ENCODE measurements at places on chromosomes 6 and 20.

DNA sequence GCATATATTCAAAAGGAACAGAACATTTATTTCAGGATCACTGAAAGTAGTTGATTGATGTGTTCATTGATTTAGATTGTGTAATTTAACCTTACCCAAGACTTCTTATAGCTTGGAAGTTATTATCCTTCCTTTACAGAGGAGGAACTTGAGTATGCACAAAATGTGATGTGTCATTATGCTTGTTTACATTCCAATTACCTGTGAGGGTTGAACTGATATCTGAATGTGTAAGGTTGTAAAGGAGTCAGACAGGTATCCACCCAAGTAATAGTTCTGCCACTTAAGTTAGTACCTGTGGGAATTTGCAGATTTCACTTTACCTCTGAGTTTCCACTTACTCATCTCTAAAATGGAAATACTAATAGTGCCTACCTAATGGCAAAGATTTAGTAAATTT lies 668.2 kb downstream of the DOK5 start:
- DNase-seq, result no peak

DNA sequence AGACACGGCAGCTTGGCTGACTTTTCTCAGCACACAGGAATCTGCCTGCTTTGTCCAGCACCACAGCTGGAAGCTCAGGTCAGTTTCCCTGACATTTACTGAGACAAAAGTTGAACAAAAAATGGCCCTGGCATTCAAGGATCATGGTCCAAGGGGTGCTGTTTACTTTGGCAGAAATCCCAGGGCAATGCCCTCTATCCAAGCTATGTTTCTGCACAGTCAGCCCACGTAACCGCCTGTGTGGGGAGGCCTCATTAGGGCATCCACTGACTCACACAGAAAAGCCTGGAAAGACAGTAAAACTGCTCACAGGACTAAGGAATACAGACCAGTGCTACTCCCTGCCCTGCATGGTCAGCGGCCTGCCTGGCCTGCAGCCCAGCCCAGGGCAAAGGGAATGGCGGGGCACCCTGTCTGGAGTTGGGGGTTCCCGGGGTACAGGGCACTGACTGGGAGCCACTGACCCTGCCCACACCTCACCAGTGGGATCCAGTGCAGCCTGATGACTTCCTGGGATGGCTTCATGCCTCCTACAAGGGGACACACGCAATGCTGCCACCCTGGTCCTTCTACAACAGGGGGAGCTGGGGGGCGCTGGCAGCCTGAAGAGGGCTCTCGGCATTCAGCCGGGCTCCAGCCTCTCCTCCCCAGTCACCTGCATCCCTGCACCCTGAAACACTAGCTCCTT lies 77.1 kb downstream of the NINL start:
- DNase-seq, result peak; percentile 95

- DNase-seq, result no peak
Observed at GRCh38 chr6:31086788-31087440, 25.5 kb downstream of the C6orf15 start.

GRCh38 chr6:163940705-163941623 lies 526.4 kb downstream of the QKI start:
- DNase-seq, result no peak

DNA sequence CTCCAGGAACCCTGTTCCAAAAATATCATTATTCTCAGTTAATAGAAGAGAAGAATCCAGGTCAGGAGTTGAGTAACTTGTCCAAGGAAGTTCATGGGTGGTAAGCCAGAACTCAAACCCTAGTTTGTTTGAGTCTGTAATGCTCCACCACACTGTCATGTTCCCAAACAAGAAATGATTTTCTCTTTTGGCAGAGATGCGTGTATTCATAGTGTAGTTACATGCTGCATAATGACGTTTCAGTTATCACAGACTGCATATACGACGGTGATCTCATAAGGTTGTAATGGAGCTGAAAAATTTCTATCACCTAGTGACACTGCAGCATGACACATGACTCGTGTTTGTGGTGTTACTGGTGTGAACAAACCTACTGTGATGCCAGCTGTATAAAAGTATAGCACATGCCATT lies 102.6 kb downstream of the TULP4 start:
- no peak for DNase-seq

DNA sequence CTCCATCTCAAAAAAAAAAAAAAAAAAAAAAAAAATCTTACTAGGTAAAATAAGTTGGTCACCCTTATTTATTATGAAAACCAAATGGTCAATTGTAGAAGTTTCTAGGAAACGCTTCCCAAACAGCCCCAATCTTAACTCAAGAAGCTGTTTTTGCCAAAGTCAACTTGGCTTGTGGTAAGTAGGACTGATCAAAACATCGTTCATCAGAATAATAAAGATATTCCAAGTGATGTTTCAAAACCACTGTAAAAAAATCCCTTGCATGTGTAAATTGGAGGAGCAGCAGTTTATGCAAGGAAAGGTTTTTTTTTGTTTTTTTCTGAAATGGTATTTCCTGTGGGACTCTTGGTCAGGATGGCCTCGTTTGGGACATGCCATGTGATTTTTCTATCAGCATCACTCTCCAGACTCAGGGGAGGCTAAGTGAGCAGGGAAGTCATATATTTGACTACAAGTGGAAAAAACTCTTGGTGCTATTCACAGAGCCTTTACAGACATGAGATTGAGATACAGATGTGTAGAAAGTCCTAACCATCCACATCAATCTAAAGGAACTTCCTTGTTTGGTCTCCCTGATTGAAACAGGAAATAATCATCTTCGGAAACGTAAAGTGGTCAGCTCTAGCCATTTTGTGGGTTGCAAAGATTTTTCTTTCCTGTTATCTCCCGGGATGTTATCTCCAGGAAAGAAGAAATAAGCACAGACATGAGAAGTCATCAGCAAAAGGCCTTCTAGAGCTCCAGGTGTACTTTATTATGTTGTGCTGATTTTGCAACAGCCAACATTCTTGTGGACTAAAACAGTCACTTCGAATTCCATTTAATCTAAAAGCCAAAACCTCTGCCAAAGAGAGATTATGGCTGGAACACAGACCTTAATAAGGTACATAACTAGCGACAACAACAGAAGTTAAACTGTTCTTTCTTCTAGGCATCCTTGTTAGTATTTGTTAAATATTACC lies 177.8 kb downstream of the EDN1 start:
- no peak for DNase-seq

DNA sequence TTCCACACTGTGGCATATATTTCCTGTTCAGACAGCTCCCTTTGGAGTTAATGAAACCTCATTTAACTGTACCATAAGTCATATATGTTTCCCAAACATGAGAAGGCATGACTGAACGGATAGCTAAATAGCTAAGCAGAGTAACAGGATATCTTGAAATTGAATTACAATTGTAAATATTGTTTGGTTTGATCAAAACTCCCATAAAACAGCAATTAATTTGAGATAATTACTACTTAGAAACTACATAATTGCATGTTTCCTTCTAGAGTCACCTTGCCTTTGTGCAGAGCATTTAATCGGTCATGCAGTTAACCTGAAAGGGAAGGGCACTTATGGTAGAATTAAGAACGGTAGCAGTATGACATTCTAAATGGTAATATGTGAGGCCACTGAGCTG lies 179.0 kb upstream of the MAP3K7 start:
- DNase-seq, result no peak

DNA sequence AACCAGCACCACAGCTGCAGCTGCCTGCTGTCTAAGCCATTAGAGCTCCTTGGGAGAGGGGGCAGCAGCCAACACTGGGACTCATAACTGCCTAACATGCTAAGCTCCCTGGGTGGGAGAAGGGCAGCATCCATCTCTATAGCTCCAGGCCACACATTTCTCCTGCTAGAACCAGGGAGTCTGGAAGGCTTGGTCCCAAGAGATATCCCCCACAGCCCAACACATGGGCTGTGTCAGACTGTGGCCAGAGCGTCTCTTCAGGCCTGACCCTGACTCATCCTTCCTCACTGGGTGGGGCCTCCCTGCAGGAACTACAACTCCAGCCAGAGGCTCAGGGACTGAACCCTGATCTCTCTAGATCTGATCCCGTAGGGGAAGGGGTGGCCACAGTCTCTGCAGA lies 411.1 kb downstream of the HDGFL1 start:
- DNase-seq, result no peak

GRCh38 chr6:33075568-33076405 lies at the start of gene HLA-DPB1:
TSS of gene HLA-DPB1 (plus strand) at chr6:33075990. CDS start at chr6:33076042, 52 bp downstream.
- peak; percentile 76 for DNase-seq

GRCh38 chr6:116027801-116028200 lies 32.9 kb downstream of the FRK start:
- no peak for DNase-seq

DNA sequence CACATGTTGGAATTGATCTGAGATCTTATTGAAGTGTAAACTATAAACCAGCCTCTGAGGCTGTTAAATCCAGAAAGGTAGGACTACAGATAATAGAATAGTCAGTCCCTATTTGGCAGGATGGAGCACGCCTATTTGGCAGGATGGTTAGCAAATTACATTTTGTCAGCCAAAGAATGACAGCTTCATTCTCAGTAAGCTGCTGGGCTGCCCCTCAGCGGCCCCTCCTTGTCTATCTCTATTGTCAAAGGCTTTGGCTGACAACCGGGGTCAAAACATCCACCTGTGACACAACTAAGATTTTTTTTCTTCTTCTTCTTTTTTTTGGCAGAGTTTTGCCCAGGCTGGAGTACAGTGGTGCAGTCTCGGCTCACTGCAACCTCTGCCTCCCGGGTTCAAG lies 123.4 kb upstream of the ECI2 start:
- no peak for DNase-seq

DNA sequence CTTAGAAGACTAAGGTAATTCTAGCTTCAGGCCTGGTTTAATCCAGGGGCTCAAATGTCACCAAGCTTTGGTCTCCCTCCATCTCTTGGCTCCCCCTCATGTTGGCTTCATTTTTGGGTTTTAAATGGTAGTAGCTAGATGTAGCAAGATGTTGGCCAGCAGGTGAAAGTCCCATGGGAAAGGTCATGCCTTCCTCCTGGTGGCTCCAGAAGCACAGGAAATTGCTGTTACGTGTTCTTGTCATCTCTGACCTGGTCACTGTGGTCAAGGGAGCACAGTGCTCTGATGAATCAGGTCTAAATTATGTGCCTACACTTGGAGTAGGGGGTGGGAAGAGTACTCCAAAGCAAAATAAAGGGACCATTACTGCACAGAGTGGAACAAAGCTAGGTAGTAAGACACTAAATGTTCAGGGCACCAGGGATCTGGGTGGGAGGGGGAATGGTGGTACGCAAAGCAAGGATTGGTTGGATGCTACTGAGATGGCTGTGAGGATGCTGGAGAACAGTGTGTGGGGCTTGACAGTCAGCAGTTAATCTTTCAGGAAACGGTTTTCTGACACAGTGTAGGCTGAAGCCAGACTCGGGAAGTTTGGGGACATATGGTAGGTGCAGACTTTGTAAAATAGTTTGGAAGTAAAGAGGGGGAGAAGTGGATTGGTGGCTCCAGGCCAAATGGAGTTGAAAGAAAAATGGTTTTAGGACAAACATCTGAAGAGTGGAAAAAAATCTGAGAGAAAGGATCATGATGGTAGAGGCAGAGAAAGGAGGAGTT lies 30.1 kb downstream of the CDS2 start:
- no peak for DNase-seq

GRCh38 chr6:123745895-123746294 lies 57.8 kb upstream of the NKAIN2 start:
- no peak for DNase-seq

DNA sequence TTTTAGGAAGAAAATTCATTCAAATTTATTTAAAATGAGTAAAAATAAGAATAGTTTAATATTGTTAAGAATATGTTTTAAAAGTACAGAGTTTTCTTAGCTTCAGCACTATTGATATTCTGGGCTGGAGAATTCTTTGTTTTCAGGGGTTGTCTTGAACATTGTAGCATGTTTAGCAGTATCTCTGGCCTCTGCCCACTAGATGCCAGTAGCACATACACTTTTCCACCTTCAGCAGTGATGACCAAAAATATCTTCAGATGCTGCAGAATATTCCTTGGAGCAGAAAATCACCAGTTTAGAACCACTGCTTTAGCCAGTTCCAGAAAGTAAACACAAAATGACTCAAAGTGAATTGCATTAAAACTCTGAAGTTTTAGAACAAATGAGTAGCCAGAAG lies 19.4 kb upstream of the SDHAF4 start:
- no peak for DNase-seq

DNA sequence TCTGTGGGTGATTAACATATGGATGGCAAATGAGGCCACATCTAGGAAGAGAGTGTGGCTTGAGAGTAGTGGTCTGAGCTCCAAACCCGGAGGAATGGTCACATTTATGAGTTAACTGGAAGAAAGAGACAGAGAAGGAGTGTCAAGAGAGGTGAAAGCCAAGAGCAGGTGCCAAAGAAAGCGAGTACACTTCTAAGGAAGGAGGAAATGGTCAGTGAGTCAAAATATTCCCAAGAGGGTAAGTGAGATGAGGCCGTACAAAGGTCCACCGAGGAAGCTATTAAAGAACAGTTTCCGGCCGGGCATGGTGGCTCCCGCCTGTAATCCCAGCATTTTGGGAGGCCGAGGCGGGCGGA lies 104.5 kb upstream of the RNF24 start:
- DNase-seq, result no peak

DNA sequence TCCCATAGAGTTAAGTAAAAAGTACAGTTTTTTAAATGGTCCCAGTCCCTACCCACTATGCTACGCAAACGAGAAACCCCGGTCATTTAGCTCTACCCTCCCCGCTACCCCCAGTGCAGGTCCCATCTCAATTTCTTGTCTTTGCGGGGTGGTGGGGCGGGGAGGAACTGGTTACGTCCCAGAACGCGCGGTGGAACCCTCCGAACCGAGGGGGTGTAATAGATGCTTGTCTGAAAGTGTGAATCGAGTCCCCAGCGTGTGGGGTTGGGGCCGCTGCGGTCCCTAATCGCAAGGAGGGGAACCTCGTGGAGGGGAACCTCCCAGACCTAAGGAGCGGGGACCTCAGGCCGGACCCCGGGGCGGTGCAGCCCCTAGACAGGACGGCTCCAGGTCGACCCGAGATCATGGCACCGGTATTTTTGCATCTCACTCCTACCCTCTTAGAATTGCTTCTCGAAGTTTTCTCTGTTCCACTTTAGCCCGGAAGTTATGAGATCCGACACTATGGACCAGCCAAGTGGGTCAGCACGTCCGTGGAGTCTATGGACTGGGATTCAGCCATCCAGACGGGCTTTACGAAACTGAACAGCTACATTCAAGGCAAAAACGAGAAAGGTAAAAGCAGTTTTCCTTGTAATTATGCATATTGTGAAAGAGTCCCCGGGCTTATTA lies 779 bp downstream of the HEBP2 start:
- peak; percentile 44 for DNase-seq

- DNase-seq, result peak; percentile 67
Observed at GRCh38 chr6:35165630-35166071, 24.5 kb upstream of the TCP11 start.
